ENCODE measurements at places on chromosomes 2 and 18.

GRCh38 chr2:118374974-118375755 lies 286.9 kb downstream of the INSIG2 start:
- DNase-seq, result no peak

GRCh38 chr2:128199141-128199540 lies 108.1 kb downstream of the UGGT1 start:
- no peak for DNase-seq

GRCh38 chr2:191145769-191146471 lies 4.9 kb downstream of the STAT4 start:
- DNase-seq, result no peak

GRCh38 chr2:202495230-202495604 lies 119.1 kb downstream of the BMPR2 start:
- DNase-seq, result no peak

Data from stimulated activated CD8-positive, alpha-beta memory T cell treated with anti-CD3 and anti-CD28 coated beads, Interleukin-7, amount 100 ng/mL, for 24 hours (primary cell).